ENCODE measurements at places on chromosomes 2 and 18. TPM values are rescaled to one million over a fixed set of nuclear protein-coding genes. Genes with fewer than 3 reads are reported as not detected.
A peak's percentile ranks its signal among the peaks of the same experiment; 100 is the strongest.

DNA sequence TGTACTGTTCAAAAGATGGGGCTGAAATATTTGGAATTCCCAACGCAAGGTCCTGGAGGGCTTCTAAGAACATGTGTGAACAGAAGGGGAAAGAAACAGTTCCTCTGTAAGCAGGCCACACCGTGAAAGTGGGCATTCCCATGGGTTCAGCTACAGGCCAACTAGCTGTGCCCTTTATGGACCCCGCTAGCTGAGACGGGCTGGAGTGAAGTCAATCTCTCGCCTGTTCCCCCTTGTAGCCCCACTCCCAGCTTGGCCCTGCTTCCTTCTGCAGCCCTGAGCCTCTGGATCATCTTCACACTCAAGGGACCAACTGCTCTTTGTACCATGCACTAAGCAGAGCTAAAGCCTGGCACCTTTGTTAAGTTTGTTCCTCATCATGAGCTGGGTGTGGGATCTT lies 55.4 kb downstream of the POLR1A start:
- DNase-seq: no peak

GRCh38 chr2:132009874-132010521 lies 151.8 kb downstream of the ANKRD30BL start:
- no peak for DNase-seq

- no peak for DNase-seq
Measured at GRCh38 chr2:137838255-137839092, 125.8 kb upstream of the HNMT start.

DNA sequence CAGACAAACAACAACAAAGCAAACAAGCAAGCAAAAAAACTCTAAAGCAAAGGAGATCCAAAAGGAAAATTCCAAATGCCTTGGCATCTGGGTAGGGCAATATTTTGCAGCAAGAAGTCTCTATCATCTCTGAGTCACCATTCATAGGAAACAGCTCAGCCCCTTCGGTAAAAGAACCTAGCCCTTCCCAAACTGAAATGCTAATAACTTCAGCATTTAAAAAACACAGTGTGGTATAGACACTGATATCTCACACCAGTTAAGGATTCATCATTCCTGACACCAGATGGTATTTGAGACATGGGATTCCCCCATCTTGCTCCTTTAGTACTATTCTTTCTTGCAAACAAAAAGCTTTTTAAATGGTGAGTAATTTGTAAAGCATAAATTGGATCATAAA lies 491.8 kb downstream of the TXNL1 start:
- no peak for DNase-seq

DNA sequence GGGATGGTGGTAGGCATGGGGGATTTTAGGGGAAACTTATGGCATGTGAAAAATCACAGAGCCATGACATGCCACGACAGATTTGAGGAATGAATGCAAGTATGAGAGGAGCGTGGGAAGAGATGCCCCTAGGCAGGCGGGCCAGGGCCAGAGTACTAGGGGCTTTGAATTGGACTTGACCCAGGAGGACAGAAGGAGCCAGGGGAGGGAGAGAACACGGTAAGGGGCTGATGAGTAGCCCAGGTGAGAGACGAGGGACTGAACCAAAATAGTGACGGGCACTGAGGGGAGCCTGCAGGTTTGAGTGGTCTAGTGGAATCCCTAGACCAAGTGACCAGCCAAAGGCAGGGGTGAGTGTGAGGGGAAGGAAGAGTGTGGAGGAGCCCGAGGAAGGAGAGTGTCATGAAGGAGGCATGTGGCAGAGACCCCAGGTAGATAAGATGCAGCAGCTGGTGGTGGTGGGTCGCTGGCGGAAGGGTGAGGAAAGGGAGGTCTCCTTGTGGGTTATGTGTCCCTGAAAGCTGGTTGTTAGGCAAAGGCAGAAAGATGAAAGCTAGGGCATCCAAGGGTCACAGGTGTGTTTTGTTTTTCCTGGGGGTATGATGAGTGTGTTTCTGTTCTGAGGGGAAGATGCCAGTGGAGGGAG lies 48.7 kb downstream of the ZBTB7C start:
- DNase-seq: no peak

GRCh38 chr2:112864072-112864471 lies 27.5 kb upstream of the IL1B start:
- no peak for DNase-seq

GRCh38 chr2:152594792-152595191 lies 122.5 kb downstream of the PRPF40A start:
- no peak for DNase-seq

DNA sequence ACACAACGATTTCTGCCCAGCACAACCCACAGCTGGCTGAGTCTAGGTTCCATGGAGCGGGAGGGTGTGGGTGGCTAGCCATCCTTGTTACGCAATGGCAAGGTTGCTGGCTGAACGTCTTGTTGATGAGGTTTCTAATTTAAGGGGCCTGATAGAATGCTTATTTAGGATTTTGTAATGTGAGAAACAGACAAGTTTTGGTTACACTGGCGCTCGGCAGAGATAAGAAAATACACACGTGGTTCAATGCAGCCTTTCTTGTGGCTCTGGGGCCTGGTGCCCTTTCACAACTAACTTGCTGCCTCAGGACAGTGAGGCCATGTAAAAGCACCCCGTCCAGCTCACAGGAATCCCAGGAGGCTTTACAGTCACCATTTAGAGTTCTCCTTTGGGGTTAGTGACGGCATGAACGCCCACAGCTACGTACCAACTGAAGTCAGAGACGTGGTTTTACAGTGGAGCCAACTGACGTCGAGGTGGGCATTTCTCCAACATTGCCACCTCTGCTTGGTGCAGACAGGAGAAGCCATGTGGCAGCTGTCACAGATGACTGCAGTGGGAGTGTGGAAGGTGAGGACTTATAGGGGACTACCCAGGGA lies 29.7 kb upstream of the PIEZO2 start:
- peak; percentile 15 for DNase-seq

DNA sequence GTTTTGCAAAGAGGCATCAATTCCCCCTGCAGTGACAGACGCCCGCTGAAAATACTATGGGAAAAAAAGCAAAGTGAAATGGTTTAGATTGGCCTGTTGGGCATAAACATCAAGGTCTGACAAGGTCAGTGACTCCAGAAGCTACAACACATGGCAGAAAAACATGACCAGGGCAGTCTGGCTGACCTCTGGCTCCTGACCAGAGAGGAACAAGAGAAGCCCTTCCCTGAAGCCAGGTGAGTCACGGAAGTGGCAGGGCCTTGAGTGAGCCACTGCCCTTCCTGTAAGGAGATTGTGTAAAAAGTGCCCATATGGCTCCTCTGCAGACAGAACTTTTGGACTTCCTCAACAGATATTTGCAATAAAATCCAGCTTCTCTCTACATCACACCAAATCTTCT lies 72.0 kb downstream of the DNER start:
- DNase-seq: no peak

GRCh38 chr2:241617431-241618154 lies 19.4 kb downstream of the THAP4 start:
- no peak for DNase-seq

GRCh38 chr2:49933711-49934110 lies 779.4 kb upstream of the FSHR start:
- no peak for DNase-seq

GRCh38 chr2:159963700-159964099 lies 98.7 kb downstream of the PLA2R1 start:
- no peak for DNase-seq

The XPO1 gene
- 780 TPM for total RNA-seq

The WIPF1 gene
- 2.7 TPM for total RNA-seq

The SLC30A3 gene
- total RNA-seq: 0.47 TPM

The TRIB2 gene
- total RNA-seq: 122 TPM

The HRH4 gene
- total RNA-seq: not detected

The ST6GAL2 gene
- 148 TPM for total RNA-seq

The DSEL gene
- 71.4 TPM for total RNA-seq

The TEX261 gene
- total RNA-seq: 18.1 TPM

The CDK5R2 gene
- 6.2 TPM for total RNA-seq
